ENCODE measurements at places on chromosomes 12 and 14. TPM values are rescaled to one million over a fixed set of nuclear protein-coding genes. Genes with fewer than 3 reads are reported as not detected.

GRCh38 chr14:88476214-88476774 is 78.5 kb downstream of the PTPN21 start:
- no peak overlapping the region for H3K4me3 ChIP-seq
- no peaks in the 10 kb centered on the region for H3K27me3 ChIP-seq
- H3K36me3 ChIP-seq, result no peaks in the 10 kb centered on the region
- no peak for DNase-seq
- H3K4me1 ChIP-seq, result no peaks in the 10 kb centered on the region
- H3K27ac ChIP-seq, result no peak overlapping the region

- no peaks in the 10 kb centered on the region for H3K36me3 ChIP-seq
- H3K27ac ChIP-seq, result no peak within 1 kb of the TSS
- peak; percentile 28 for DNase-seq
- no peaks in the 10 kb centered on the region for H3K27me3 ChIP-seq
Observed at GRCh38 chr12:54853933-54854538, at the start of gene MUCL1. MUCL1 (plus strand) TSS chr12:54854516; CDS start chr12:54854583, 67 bp downstream.

DNA sequence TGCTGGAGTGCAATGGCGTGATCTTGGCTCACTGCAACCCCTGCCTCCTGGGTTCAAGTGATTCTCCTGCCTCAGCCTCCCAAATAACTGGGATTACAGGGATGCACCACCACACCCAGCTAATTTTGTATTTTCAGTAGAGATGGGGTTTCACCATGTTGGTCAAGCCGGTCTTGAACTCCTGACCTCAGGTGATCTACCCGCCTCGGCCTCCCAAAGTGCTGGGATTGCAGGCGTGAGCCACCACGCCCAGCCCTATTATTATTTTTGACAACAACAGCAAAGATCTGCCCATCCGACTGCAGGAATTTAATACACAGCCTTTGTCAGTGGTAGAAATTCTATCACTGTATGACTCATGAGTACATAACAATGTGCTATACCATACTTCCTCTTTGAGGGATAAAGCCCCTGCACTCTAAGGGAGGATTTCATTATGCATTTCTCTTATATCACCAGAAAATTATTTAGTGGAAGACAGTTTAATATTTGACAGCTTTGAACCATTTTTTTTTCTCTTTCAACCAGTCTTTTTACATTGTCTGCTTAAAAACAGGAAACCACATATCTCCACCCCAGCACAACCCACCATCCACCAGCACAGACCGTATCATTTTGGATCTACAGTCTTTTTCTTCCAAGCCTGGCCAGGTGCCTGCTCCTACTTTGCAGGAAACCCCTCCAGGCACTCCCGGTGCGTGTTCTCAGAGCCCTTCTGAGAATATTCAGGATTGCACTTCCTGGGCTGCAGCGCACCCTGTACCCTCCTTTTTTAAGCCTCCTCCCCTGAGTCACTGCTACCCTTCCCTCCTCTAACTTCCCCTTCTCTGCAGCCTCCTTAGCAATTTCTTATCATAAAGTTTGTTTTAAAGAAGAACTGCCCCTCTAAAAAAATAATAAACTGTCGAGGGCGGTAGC is 594 bp downstream of the ARHGDIB start:
- DNase-seq, result no peak
- no peaks in the 10 kb centered on the region for H3K36me3 ChIP-seq
- H3K4me1 ChIP-seq, result peaks cover 5% of the 10 kb centered on the region
- peak overlapping the region; percentile 80 for H3K4me3 ChIP-seq
- H3K27me3 ChIP-seq, result no peaks in the 10 kb centered on the region
- H3K27ac ChIP-seq, result peak overlapping the region; percentile 94

- H3K27ac ChIP-seq, result no peak overlapping the region
- H3K36me3 ChIP-seq, result no peaks in the 10 kb centered on the region
- no peak for DNase-seq
- H3K4me1 ChIP-seq, result no peaks in the 10 kb centered on the region
- no peaks in the 10 kb centered on the region for H3K27me3 ChIP-seq
- H3K4me3 ChIP-seq, result no peak overlapping the region
Observed at GRCh38 chr12:16165506-16165905, 112.0 kb downstream of the SLC15A5 start.

- no peaks in the 10 kb centered on the region for H3K27me3 ChIP-seq
- H3K4me3 ChIP-seq, result no peak overlapping the region
- peaks cover 6% of the 10 kb centered on the region for H3K4me1 ChIP-seq
- no peak overlapping the region for H3K27ac ChIP-seq
Observed at GRCh38 chr12:121086781-121087295, 45.8 kb upstream of the P2RX7 start.

- DNase-seq, result no peak
- H3K36me3 ChIP-seq, result no peaks in the 10 kb centered on the region
- H3K27ac ChIP-seq, result no peak overlapping the region
- peaks cover 4% of the 10 kb centered on the region for H3K27me3 ChIP-seq
- no peak overlapping the region for H3K4me3 ChIP-seq
Observed at GRCh38 chr14:73231981-73232851, 5.1 kb upstream of the PAPLN start.

DNA sequence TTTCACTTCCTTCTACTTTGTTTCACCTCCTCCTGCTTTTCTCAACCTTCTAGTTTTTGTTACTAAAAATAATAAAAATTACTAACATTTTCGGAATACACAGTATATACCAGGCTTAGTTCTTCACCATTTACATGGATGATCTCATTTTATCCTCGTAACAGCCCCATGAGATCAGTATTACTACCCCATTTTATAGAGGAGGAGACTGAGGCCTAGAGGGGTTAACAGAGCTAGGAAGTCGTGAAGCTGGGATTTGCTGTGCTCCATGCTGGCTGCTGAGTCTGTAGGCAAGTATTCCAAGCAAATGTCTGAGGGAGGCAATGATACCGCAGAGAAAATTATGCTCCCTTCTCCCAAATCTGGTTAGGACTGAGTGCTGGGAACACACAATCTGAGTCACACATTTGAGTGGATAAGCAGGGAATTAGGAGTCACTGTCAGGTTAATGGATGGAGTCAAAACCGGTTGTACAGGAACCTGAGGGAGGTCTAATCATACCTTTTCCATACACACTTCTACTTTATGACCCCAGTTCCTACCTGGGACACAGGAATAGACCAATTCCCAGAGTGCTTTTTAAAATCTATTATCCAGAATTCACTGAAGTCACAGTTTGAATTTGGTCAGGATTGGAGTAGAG is 51.1 kb downstream of the ZFYVE26 start:
- H3K27me3 ChIP-seq, result no peaks in the 10 kb centered on the region
- no peak for DNase-seq
- H3K4me3 ChIP-seq, result no peak overlapping the region
- no peak overlapping the region for H3K27ac ChIP-seq
- H3K36me3 ChIP-seq, result peaks cover 36% of the 10 kb centered on the region

- no peaks in the 10 kb centered on the region for H3K36me3 ChIP-seq
- no peak overlapping the region for H3K4me3 ChIP-seq
- H3K27me3 ChIP-seq, result no peaks in the 10 kb centered on the region
Observed at GRCh38 chr14:59148334-59148900, 40.0 kb upstream of the DAAM1 start.

DNA sequence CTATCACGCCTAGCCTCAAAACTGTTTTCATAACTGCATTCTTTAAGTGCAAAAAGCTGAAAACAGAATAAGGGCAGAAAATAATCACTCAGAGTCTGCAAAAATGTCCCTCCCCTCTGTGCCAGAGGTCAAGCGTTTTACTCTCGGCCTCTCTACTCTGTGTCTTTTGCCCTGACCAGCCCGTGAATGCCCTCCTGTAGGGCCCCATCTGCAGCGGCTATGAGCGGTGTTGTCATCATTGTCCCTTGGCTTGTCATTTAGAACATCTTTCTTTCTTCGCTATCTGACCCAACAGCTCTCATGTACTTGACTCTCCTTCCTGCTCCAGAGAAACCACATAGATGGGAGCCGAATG is 21.7 kb downstream of the ELK3 start:
- H3K36me3 ChIP-seq, result no peaks in the 10 kb centered on the region
- DNase-seq, result no peak
- H3K4me1 ChIP-seq, result peaks cover 34% of the 10 kb centered on the region
- no peak overlapping the region for H3K27ac ChIP-seq
- H3K27me3 ChIP-seq, result no peaks in the 10 kb centered on the region
- H3K4me3 ChIP-seq, result no peak overlapping the region

GRCh38 chr12:4275016-4275869 is 1.7 kb downstream of the CCND2 start:
- H3K4me3 ChIP-seq, result peak overlapping the region; percentile 99
- peak overlapping the region; percentile 86 for H3K27ac ChIP-seq
- no peak for DNase-seq
- H3K27me3 ChIP-seq, result no peaks in the 10 kb centered on the region

- peak; percentile 52 for DNase-seq
- no peaks in the 10 kb centered on the region for H3K27me3 ChIP-seq
- H3K4me3 ChIP-seq, result no peak overlapping the region
- H3K27ac ChIP-seq, result no peak overlapping the region
- H3K36me3 ChIP-seq, result no peaks in the 10 kb centered on the region
Observed at GRCh38 chr14:103292426-103293374, 41.3 kb upstream of the EIF5 start.

DNA sequence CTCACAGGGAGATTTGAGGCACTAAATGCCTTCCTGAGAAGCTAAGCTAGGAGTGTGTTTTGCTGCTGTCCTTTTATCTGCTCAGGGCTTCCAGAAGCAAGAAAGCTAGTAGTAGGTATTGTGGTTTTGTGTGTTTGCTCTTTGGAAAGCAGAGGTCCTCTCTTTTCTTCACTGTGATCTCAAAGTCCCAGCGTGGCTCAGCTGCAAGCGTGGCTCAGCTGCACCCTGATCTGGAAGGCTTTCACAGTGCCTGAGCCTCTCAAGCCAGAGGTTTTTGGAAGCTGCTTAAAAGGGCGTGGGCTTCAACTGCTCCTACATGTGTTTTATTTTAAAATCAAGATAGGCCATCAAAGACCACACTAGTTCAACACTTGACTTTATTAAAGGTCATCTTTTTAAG is 337.4 kb upstream of the RGS6 start:
- no peak for DNase-seq
- H3K36me3 ChIP-seq, result peaks cover 12% of the 10 kb centered on the region
- H3K4me3 ChIP-seq, result no peak overlapping the region
- H3K4me1 ChIP-seq, result peaks cover 31% of the 10 kb centered on the region
- no peak overlapping the region for H3K27ac ChIP-seq

DNA sequence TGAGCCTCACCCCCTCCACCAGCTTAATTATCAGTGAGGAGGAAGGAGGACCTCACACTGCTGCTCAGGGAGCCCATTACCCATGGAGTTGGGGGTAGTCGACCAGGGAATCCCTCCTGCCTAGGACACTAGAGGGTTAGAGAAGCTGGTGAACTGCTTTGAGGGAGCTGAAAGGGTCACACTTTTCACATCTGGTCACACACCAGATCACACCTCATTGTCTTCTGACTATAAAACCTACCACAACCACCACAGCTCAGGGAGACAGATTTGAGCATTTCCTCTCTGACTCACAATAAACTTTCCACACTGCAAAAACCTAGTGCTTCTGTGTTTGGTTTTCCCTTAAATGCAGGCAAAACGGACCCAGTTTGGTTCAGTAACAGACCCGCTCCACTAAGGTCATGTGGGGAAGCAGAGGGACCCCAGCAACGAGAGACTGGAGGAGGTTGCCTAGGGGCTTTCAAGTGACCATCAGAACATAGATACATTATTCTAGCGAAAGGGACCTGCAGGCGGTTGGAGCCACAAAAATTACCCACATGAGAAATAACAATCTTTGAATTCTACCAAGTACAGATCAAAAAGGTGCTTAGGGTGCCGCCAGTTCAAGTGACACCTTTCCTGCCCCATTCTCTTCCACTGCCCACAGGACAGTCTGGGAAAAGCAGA is 151.4 kb upstream of the AVPR1A start:
- H3K27me3 ChIP-seq, result no peaks in the 10 kb centered on the region
- H3K4me1 ChIP-seq, result no peaks in the 10 kb centered on the region
- no peaks in the 10 kb centered on the region for H3K36me3 ChIP-seq
- no peak overlapping the region for H3K27ac ChIP-seq
- DNase-seq, result peak; percentile 41

GRCh38 chr12:19161216-19161615 is 31.7 kb downstream of the PLEKHA5 start:
- H3K27ac ChIP-seq, result no peak overlapping the region
- no peaks in the 10 kb centered on the region for H3K27me3 ChIP-seq
- H3K36me3 ChIP-seq, result no peaks in the 10 kb centered on the region
- H3K4me3 ChIP-seq, result no peak overlapping the region

- H3K27me3 ChIP-seq, result no peaks in the 10 kb centered on the region
- H3K4me3 ChIP-seq, result peak overlapping the region; percentile 61
- peaks cover 8% of the 10 kb centered on the region for H3K4me1 ChIP-seq
- peak overlapping the region; percentile 28 for H3K27ac ChIP-seq
- DNase-seq, result no peak
Observed at GRCh38 chr12:25364529-25365339, 114.0 kb upstream of the KRAS start.

GRCh38 chr12:95997911-95998510 is 1.9 kb upstream of the HAL start:
- no peak overlapping the region for H3K4me3 ChIP-seq
- H3K4me1 ChIP-seq, result no peaks in the 10 kb centered on the region
- H3K36me3 ChIP-seq, result no peaks in the 10 kb centered on the region
- no peaks in the 10 kb centered on the region for H3K27me3 ChIP-seq
- no peak for DNase-seq

GRCh38 chr12:9049520-9050133 is 60.3 kb downstream of the KLRG1 start:
- no peaks in the 10 kb centered on the region for H3K27me3 ChIP-seq
- no peaks in the 10 kb centered on the region for H3K4me1 ChIP-seq
- no peak overlapping the region for H3K27ac ChIP-seq
- no peaks in the 10 kb centered on the region for H3K36me3 ChIP-seq
- DNase-seq, result no peak

DNA sequence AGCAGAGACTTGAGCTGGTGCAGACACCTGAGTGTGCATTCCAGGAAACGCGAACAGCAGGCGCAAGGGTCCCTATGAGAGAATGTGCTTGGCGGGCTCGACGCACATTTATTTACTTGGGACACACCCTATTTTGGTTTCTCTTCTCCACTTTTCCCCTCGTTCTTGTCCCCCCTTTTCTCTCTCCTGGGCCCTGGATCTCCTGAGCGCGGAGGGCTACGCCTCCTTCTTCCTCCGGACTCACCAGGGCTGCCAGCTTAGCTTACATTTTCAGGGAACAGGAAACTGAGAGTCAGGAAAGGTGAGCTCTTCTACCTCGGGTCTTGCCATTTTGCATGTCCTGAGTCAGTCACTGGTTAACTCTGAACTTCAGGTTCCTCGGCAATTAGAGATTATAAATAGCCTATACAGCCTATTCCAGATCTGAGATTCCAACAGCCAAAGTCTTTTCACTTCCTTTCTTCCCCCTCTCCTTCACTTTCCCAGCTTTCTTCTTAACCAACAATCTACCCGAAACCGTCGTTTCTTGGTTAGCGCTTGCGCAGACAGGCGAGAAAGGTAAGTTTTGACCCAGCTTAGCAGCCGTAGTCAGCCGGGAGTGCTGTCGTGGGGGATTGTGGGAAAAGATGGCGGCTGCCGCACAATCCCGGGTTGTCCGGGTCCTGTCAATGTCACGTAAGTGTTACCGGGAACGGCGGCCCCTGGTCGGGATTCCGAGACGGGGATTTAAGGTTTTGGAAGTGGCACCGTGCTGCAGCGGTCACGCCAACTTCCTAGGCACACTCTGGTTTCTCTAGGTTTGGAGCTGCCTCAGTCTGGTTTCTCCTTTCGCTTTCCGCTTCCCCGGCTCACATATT is at the start of the genes AKAP3 and NDUFA9:
TSS of gene AKAP3 (minus strand) at position 551 of the 857 bp plus-strand sequence. CDS start 10,855 bp downstream, outside the sequence.
TSS of gene NDUFA9 (plus strand) at position 614 of the 857 bp plus-strand sequence. CDS start at position 627, 13 bp downstream.
- peak; percentile 64 for DNase-seq
- peaks cover 16% of the 10 kb centered on the region for H3K4me1 ChIP-seq
- H3K27me3 ChIP-seq, result no peaks in the 10 kb centered on the region
- no peaks in the 10 kb centered on the region for H3K36me3 ChIP-seq
- peak within 1 kb of the TSS; percentile 92 for H3K4me3 ChIP-seq
- peak within 1 kb of the TSS; percentile 93 for H3K27ac ChIP-seq

The WSCD2 gene
- not detected for total RNA-seq

The TECPR2 gene
- 8.1 TPM for total RNA-seq

The DPF3 gene
- 3.2 TPM for total RNA-seq

The REM2 gene
- total RNA-seq, result 0.66 TPM

The IL23A gene
- 4.7 TPM for total RNA-seq

The CMKLR1 gene
- total RNA-seq, result 53.2 TPM

The GDF3 gene
- total RNA-seq, result not detected

The EMP1 gene
- total RNA-seq, result 0.90 TPM

Data from GM12878 (cell line).